Spinal cord (tissue), 10 donors: ENCODE measurements at places on chromosomes 7 and 10.

- DNase-seq = no peak
- H3K4me3 ChIP-seq = no peak overlapping the region
- no peaks in the 10 kb centered on the region for H3K27me3 ChIP-seq
- peaks cover 17% of the 10 kb centered on the region for H3K4me1 ChIP-seq
These were observed 34.6 kb downstream of the AMZ1 start for GRCh38 chr7:2722591-2722990.

DNA sequence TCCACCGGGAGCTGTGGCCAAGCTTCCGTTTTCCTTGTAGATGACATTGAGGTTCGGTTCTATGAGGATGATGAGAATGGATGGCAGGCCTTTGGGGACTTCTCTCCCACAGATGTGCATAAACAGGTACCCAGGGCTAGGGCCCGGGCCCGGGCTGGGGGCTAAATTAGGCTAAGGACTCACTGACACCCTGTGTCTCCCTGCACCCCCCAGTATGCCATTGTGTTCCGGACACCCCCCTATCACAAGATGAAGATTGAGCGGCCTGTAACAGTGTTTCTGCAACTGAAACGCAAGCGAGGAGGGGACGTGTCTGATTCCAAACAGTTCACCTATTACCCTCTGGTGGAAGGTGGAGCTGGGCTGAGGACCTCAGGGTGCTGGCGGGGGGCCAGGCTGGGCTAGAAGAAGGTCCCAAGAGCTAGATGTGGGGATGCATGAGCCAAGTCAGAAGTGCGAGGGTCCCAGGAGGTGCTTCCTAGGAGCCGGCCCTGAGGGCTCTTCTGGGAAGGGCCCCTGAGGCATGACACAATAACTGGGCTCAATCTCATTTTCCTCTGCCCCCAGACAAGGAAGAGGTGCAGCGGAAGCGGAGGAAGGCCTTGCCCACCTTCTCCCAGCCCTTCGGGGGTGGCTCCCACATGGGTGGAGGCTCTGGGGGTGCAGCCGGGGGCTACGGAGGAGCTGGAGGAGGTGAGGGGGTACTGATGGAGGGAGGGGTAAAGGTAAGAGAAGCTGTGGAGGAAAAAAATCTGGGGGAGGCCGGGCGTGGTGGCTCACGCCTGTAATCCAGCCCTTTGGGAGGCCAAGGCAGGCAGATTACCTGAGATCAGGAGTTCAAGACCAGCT, 2.9 kb downstream of the NFKB2 start:
- peaks cover 51% of the 10 kb centered on the region for H3K4me1 ChIP-seq
- peaks cover 3% of the 10 kb centered on the region for H3K27me3 ChIP-seq
- H3K27ac ChIP-seq = peak overlapping the region; percentile 78
- H3K4me3 ChIP-seq = peak overlapping the region; percentile 52

DNA sequence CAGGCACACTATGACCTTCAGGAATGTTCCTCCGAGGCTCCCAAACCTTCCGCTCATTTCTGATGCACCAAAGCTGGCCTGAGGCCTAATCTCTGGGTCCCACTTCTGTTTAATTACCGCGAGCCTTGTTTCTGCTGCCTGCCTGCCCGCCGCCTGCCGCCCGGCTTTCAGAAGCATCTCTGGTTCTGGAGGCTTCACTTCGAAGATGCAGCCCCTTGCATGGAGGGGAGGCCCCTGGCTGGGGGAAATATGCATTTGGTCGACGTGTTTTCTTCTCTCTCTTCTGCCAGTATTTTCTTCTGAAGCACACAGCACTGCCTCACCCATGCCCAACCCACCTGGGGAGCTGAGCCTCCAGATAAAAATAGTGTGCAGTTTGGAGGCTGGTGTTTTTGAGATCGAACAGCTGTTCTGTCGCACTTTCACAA, 166.9 kb downstream of the PAXIP1 start:
- H3K36me3 ChIP-seq = peaks cover 12% of the 10 kb centered on the region
- no peak overlapping the region for H3K27ac ChIP-seq
- no peak overlapping the region for H3K4me3 ChIP-seq
- H3K4me1 ChIP-seq = peaks cover 8% of the 10 kb centered on the region

DNA sequence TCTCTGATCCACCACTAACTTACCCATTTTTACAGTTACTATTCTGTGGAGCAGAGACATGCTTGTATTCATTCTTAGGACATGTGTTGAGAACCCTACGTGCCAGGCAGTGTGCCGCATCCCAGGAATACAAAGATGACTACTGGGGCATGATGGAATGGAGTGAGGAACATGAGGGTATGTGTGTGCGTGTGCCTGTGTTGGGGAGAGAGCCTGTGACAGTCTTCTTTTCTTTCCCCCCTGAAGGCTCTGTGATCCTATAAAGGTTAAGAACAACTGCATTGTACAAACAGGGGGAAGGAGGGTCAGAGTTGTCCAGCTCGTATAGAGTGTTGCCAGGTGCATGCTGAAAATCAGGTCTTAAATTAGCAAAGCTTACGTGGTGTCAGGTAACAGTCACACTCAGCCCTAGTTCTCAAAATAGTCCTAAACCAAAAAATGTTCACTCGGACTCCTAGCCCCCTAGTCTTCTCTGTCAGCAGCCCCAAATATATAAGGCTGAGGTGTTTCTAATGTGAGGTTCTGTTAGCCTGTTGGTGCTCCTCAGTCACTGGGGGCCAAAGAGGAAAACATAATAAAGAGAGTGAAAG, 161.9 kb downstream of the CELF2 start:
- peaks cover 7% of the 10 kb centered on the region for H3K4me1 ChIP-seq
- no peak overlapping the region for H3K27ac ChIP-seq
- H3K4me3 ChIP-seq = no peak overlapping the region
- peaks cover 5% of the 10 kb centered on the region for H3K36me3 ChIP-seq
- no peaks in the 10 kb centered on the region for H3K27me3 ChIP-seq

- no peak overlapping the region for H3K4me3 ChIP-seq
- no peak overlapping the region for H3K27ac ChIP-seq
- no peaks in the 10 kb centered on the region for H3K27me3 ChIP-seq
- H3K36me3 ChIP-seq = no peaks in the 10 kb centered on the region
- DNase-seq = no peak
These were observed 195.4 kb upstream of the GHITM start for GRCh38 chr10:83943920-83944319.

GRCh38 chr7:12686234-12686890, 1.1 kb upstream of the ARL4A start:
- peak; percentile 76 for DNase-seq
- peak overlapping the region; percentile 65 for H3K4me3 ChIP-seq
- H3K36me3 ChIP-seq = no peaks in the 10 kb centered on the region
- peak overlapping the region; percentile 90 for H3K27ac ChIP-seq
- H3K4me1 ChIP-seq = peaks cover 5% of the 10 kb centered on the region

GRCh38 chr10:8242295-8242872, 187.9 kb downstream of the GATA3 start:
- DNase-seq = no peak
- H3K4me1 ChIP-seq = no peaks in the 10 kb centered on the region
- H3K36me3 ChIP-seq = no peaks in the 10 kb centered on the region
- H3K27me3 ChIP-seq = no peaks in the 10 kb centered on the region
- no peak overlapping the region for H3K27ac ChIP-seq

DNA sequence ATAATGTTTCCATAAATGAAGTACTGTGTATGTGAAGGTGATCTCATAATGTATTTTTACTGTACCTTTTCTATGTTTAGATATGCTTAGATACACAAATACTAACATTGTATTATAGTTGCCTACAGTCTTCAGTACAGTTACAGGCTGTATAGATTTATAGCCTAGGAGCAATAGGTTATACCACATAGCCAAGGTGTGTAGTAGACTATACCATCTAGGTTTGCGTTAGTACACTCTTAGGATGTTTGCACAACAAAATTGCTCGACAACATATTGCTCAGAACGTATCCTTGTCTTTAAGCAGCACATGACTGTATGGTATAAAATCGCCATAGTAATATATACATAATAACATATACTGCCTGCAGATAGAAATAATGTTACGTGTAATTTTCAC, 42.9 kb downstream of the WAC start:
- H3K27ac ChIP-seq = no peak overlapping the region
- peaks cover 6% of the 10 kb centered on the region for H3K36me3 ChIP-seq
- no peak for DNase-seq

GRCh38 chr7:83876593-83876992, 227.7 kb upstream of the SEMA3E start:
- H3K27ac ChIP-seq = no peak overlapping the region
- H3K27me3 ChIP-seq = no peaks in the 10 kb centered on the region
- no peak overlapping the region for H3K4me3 ChIP-seq
- no peak for DNase-seq

- no peaks in the 10 kb centered on the region for H3K27me3 ChIP-seq
- no peaks in the 10 kb centered on the region for H3K36me3 ChIP-seq
- peak overlapping the region; percentile 23 for H3K4me3 ChIP-seq
- peaks cover 4% of the 10 kb centered on the region for H3K4me1 ChIP-seq
These were observed 11.7 kb downstream of the NOBOX start for GRCh38 chr7:144391823-144392255.

DNA sequence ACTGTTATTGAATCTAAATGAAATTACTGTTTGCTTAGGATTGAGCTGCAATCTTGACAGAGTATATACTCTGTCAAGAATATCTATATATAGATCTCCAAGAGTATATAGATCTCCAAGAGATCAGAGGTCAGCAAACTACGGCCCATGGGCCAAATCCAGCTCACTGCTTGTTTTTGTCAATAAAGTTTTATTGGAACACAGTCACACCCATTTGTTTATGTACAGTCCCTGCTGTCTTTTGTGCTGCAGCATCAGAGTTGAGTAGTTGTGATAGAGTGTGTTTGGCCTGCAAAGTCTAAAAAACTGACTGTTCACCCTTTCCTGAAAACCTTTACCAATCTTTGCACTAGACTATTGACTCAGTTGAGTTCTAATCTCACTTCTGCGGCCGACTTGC, 66.3 kb upstream of the NPVF start:
- no peak overlapping the region for H3K27ac ChIP-seq
- no peaks in the 10 kb centered on the region for H3K36me3 ChIP-seq

GRCh38 chr10:11401264-11402235, 209.9 kb downstream of the USP6NL start:
- DNase-seq = no peak
- no peaks in the 10 kb centered on the region for H3K27me3 ChIP-seq
- H3K27ac ChIP-seq = no peak overlapping the region

DNA sequence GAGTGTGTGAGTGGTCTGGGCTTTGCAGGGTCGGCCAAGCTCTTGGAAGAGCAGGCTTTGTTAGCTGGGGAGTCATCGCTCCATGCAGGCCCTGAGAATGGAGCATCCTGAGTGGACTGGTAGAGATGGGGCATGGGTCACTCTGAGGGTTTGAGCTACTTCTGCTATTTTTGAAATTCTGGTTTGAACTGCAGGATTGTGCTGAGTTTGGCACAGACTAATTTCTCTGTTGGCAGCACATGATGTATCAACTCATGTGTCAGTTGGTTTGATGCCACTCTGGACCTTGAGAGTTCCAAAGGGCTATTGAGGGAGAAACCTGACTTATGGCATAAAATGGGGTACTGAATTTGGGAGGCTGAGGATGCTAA, 56.3 kb downstream of the LRMDA start:
- H3K36me3 ChIP-seq = no peaks in the 10 kb centered on the region
- H3K4me1 ChIP-seq = no peaks in the 10 kb centered on the region
- H3K4me3 ChIP-seq = no peak overlapping the region
- H3K27me3 ChIP-seq = no peaks in the 10 kb centered on the region

DNA sequence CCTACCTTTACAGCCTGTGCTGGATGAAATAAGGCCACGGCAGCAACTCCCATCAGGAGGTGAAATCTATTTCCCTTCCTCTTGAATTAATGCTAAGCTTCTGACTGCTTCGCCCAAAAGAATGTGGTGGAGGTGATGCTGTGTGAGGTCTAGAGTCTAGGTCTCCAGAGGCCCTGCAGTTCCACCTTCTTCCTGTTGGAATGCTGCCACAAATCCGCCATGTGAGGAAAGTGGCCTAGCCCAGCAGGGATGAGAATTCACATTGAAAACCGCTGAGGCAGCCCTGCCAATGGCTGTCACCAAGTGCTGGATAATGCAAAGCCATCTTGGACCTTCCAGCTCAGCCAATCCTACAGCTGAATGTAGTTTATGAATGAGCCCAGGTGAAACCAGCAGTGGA, 28.0 kb downstream of the RHOBTB1 start:
- H3K4me1 ChIP-seq = no peaks in the 10 kb centered on the region
- H3K36me3 ChIP-seq = peaks cover 3% of the 10 kb centered on the region
- H3K27me3 ChIP-seq = no peaks in the 10 kb centered on the region
- H3K4me3 ChIP-seq = no peak overlapping the region
- no peak overlapping the region for H3K27ac ChIP-seq

DNA sequence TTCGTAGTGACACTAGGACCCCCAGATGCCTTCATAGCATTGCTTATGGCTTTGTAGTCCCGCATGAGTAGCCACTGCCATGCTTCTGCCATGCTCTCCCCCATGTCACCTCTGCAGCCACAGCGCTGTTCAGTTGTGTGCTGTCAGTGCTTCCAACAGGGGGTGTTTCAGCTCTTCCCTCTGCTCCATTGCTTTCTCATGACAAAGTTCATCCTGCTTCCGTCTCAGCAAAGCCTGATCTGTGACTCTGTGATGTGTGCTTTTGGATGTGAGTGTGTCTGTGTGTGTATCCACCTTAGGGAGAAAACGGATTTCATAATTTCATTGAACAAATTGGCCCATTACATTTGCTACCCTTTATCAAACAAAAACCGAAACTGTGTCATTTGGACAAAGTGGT, 134.9 kb upstream of the SAMD8 start:
- peaks cover 12% of the 10 kb centered on the region for H3K36me3 ChIP-seq
- no peak overlapping the region for H3K27ac ChIP-seq
- no peak overlapping the region for H3K4me3 ChIP-seq
- H3K4me1 ChIP-seq = no peaks in the 10 kb centered on the region

DNA sequence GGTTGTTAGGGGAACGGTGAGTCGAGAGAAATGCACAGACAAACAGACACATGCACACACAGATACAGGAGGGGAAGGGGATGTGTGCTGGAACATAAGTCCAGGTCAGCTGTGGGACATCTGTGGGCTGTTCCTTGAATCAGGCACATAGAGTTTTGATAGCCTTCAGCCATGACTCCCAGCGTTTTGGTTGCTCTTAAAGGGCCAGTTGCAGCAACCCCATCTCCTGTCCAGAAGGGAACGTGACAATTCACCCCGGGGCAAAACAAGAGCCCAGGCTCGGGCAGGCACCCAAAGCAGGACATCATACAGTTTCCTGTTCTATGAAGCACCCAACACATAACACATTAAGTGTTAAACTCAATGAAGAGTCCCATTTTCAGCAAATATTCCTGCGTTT, 9.6 kb downstream of the INSYN2A start:
- peaks cover 2% of the 10 kb centered on the region for H3K36me3 ChIP-seq
- H3K4me1 ChIP-seq = no peaks in the 10 kb centered on the region
- no peak overlapping the region for H3K4me3 ChIP-seq
- DNase-seq = no peak
- H3K27ac ChIP-seq = no peak overlapping the region
- no peaks in the 10 kb centered on the region for H3K27me3 ChIP-seq

GRCh38 chr10:111999205-111999914, 184.2 kb downstream of the GPAM start:
- peak; percentile 21 for DNase-seq
- no peak overlapping the region for H3K4me3 ChIP-seq
- no peaks in the 10 kb centered on the region for H3K4me1 ChIP-seq
- H3K36me3 ChIP-seq = no peaks in the 10 kb centered on the region

GRCh38 chr10:127216786-127217185, 20.4 kb upstream of the INSYN2A start:
- H3K27me3 ChIP-seq = no peaks in the 10 kb centered on the region
- H3K4me1 ChIP-seq = no peaks in the 10 kb centered on the region
- H3K36me3 ChIP-seq = no peaks in the 10 kb centered on the region
- DNase-seq = no peak
